Cortex of kidney (tissue), 1 donor: ENCODE measurements at places on chromosomes 12 and 14.

DNA sequence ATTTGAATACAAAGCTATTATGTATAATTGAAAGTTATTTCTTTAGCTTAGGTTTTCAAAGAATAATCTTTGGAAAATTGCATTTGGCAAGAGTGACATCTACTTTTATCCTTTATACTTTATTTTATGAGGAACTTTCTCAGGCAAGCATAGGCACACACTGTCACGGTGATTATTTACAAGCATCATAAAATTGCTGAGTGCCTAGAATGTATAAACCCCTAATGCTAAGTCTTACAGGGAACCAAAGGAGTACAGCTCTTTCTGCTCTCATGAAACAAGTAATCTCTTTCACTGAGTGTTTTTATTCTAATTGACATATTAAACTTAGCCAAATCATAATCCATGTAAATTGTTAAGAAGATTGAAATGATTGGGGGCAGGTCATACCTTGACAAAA lies 154.9 kb downstream of the FSCB start:
- no peak for DNase-seq

DNA sequence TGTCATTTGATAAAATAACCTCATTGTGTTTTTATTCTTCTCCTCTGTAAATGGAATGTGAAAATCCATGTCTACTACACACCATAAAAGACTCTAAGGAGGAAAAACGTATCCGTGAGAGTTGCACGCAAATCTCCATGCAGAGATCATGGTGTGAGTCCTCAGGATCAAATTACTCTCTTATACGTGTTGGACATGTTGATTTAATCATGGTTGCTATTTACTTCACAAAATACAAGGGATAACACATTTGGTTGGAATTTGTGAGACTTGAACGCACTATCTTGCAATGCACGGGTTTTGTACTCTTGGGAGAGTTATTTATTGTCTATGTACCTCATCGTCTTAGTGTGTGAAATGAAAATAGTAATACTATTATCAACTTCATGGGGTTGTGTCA lies 128.0 kb upstream of the RASSF8 start:
- DNase-seq: no peak

DNA sequence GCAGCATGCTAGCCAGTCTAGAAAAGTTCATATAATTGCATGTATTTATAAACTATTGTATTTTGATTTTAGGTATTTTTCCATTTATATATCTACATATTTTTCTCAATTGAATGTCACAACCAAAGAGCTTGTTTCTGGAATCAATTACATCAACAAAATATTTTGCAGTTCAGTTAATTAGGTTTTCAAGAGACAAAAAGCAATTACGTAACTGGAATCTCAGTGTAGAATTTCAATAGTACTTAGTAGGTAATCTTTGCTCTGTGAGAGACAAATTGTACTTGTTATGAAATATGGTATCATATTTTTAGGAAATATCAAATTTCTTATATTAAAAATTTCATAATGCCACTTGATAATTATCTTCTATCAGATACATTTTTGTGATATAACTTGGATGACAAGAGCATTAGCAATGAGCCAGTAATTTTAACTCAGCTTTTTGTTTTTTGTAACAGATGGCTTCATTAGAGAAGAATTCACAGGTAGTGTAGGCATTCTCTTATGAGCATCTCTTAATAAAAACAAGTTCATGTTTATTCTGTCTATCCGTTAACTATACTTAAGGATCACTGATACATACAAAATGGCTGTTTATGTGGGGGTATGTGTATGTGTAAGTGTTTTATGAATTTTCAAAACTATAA lies 774.7 kb downstream of the C12orf50 start:
- no peak for DNase-seq

DNA sequence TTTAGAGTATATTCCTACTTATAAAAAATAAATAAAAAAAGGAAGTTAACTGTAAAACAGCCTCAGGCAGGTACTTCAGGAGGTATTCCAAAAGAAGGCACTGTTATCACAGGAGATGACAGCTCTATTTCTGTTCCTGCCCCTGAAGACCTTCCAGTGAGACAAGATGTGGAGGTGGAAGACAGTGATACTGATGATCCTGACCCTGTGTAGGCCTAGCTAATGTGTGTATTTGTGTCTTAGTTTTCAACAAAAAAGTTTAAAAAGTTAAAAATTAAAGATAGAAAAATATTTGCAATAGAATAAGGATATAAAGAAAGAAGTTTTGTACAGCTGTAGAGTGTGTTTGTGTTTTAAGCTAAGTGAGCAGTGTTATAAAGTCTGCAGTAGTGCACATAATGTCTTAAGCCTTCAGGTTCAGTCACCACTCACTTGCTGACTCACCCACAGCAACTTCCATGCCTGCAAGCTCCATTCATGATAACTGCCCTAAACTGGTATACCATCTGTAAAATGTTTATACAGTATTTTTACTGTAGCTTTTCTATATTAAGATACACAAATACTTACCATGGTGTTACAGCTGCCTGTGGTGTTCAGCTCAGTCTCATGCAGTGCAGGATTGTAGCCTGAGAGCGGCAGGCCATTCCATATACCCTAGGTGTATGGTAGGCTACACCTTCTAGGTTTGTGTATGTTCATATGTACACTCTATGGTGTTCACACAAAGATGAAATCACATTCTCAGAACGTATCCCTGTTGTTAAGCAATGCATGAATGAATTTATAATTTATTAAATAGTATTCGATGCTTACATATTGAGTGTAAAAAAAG lies 121.1 kb downstream of the ANO6 start:
- DNase-seq: no peak

- DNase-seq: no peak
Measured at GRCh38 chr12:4353785-4354208, 25.7 kb downstream of the FGF23 start.

DNA sequence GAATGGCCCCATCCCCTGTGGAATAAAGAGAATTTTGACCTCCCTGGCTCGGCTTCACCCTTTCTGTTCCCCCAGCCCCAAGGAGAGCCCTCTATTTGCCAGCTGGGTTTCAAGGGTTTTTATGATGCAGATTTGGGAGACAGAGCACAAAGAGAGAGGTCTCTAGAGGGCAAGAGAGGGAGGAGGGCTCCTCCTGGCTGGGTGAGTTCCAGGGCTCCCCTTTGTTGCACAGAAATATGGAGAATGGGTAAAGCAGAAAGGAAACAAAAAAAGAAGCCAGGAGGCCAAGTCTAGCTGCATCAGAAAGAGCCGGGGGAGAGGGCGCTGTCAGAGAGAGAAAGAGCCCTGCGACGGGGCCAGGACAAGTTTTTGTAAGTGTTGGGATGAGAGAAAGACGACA lies 319.6 kb upstream of the RTL1 start:
- DNase-seq: no peak

GRCh38 chr14:91444335-91445020 lies 26.9 kb upstream of the CCDC88C start:
- no peak for DNase-seq

DNA sequence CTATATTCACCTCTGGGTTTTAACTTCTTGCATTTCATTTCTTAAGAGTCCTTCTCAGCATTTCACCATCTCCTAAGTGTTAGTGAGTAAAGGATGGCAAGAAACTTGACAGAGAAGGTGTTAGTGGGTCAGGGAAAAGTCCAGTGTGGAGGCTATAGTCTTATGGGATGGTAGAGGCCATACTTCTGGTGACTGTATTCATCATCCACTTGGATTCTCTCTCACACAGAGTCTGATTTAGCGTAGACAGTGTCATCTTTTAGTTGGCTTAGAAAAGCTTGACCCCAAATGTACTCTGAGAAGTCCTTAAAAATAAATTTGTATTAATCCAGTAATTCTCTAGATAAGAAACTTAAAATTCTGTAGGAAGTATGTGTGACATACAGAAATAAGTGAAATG lies 232.4 kb upstream of the FBXO33 start:
- DNase-seq: no peak

- DNase-seq: no peak
Measured at GRCh38 chr14:58131386-58131785, 20.6 kb downstream of the ARMH4 start.

GRCh38 chr12:50325890-50326391 lies 42.6 kb upstream of the LIMA1 start:
- DNase-seq: no peak

DNA sequence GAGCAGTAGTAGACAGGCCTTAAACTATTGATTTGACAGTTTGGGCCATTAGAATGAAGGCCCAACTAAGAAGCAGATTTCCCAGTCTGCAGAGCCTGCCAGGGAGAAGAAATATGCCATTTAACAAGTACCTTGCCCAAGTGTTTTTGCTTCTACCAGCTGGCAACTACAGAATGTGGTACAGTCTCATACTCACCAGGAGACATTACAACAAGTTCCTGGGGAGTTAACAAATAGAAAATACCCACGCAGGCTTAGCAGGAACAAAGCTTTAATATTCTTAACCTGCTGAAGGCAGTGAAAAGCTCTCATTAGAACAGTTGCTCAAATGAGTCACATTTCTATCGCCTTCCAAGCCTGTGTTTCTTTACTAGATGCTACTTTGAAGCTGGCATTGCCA lies 241.0 kb downstream of the TMEM117 start:
- no peak for DNase-seq

DNA sequence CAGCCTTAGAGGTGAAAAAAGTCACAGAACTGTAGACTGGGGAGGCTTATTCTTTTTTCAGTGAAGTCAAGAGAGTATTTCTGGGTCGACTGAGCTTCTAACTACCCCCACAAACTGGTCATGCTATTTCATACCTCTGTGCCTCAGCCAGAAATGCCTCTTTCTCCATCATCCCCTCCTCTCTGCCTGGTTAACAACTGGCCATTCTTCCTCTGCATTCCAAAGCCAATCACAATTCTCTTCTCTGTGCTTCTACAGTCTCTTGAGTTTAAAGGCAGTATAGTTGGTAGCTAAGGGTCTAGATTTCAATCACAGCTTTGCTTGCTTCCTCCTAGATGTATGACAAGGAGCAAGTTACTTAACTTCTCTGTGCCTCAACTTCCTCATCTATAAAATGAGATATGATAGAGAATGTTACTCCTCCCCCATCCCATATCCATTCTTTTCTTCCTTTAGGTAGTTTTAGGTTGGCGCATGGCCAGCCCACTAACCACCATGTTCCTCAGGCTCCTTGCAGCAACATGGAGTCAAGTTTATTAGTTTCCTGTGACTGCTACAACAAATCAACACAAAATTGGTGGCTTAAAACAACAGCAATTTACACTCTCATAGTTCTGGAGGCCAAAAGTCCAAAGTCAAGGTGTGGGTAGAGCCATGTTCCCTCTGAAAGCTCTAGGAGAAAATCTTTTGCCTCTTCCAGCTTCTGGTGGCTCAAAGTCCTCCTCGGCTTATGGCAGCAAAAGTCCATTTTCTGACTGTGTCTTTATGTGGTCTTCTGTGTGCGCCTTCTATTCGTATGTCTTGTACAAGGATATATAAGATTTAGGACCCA lies 62.5 kb downstream of the ITPR2 start:
- DNase-seq: no peak

DNA sequence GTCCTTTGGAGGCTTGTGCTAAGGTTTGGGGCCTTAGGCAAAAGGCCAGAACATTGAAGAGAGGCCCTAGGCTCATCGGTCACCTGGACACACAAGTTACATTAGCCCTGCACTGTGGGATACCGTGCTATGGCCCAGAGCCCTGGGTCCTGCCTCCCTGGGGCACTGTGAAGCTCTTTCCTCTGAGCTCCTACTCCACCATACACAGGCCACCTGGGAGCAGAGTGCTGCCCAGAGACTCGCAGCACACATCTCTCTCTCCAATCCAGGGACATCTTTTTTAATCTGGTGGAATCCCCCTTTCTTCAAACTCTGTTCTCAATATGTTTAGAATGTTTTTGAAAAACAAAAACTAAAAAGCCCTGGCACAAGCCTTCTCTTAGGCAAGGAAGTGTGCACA lies 314.2 kb upstream of the RGS6 start:
- no peak for DNase-seq

GRCh38 chr12:51122844-51123243 lies 39.4 kb upstream of the CSRNP2 start:
- no peak for DNase-seq

GRCh38 chr12:91591639-91591987 lies 409.0 kb upstream of the DCN start:
- DNase-seq: no peak

DNA sequence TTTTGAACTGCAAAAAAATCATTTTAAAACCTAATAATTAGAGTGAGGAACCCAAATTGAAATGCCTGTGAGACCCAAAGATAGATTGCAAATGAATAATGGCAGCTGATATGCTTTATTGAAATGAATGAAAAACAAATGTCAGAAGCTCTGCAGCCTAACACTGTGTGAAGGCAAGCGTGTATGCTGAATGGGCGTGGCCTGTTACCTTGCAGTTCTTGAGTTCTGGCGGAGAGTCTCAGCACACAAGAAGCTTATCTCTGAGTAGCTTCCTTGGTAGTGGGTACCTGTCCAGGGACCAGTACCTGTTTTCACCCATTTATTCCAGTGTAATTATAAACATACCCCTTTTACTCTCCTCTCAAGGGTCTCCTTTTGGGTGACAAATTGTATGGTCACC lies 341.2 kb downstream of the NPAS3 start:
- no peak for DNase-seq

- DNase-seq: no peak
Measured at GRCh38 chr14:89669193-89669592, 252.2 kb upstream of the FOXN3 start.

GRCh38 chr14:81157431-81157830 lies 63.3 kb downstream of the GTF2A1 start:
- DNase-seq: no peak

GRCh38 chr12:98275131-98275475 lies 240.3 kb upstream of the TMPO start:
- DNase-seq: no peak

DNA sequence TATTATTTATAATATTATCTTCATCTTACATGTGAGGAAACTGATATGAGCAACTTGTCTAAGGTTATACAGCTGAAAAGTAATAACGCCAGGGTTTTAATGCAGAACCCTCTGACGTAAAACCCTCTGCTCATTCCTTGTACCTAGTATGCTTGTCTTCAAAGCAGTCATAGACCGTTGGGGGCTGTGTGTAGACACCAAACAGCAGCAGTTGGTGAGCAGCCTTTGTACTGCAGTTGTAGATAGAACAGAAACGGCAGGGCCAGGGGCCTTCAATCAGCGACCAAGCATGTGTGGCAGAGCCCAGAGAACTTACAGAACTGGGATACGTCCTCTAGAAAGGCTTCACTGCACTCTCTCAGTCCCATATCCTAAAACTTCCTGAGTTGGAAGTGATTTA lies 28.1 kb downstream of the EVL start:
- no peak for DNase-seq

DNA sequence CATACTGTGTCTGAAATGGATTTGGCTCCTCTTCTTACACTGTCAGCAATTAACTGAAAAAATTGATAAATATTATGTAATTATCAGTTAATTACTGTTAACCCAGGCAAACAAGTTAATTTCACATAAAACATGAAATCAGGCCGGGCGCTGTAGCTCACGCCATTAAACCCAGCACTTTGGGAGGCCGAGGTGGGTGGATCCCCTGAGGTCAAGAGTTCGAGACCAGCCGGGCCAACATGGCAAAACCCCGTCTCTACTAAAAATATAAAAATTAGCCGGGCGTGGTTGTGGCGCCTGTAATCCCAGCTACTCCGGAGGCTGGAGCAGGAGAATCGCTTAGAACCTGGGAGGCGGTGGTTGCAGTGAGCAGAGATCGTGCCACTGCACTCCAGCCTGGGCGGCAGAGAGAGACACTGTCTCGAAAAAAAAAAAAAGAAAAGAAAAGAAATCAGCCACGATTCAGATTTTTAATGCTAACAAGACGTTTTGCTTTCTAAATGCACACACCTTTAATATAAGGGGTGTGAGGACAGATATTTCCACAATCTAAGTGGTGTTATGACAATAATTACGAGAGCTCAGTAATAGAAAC lies 473 bp upstream of the TMEM19 start:
- no peak for DNase-seq
